ENCODE measurements at places on chromosomes 3 and 15.
A peak's percentile ranks its signal among the peaks of the same experiment; 100 is the strongest.

DNA sequence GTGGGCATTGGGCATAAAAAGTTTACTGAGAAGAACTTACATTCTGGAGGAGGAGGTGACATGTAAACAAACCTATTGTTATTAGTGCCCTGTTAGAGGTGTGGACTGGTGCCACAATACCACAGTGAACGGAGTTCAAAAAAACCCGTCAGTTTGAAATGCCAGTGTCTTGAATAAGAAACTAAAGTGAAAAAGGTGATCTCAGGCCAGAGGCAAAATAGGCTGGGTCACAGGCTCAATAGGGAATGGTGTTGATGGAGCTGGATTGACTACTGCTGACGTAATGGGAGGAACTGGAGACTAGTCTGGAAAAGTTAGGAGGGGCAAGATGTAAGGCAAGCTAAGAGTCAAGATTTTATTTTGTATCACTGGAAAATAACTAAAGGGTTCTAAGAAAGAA, 1.6 kb upstream of the DCBLD2 start:
- H3K27me3 ChIP-seq = peaks cover 4% of the 10 kb centered on the region
- no peak overlapping the region for H3K27ac ChIP-seq
- no peak for DNase-seq
- no peak overlapping the region for H3K4me3 ChIP-seq
- no peaks in the 10 kb centered on the region for H3K36me3 ChIP-seq

GRCh38 chr3:31343075-31343474, 189.7 kb upstream of the STT3B start:
- no peak overlapping the region for H3K27ac ChIP-seq
- no peaks in the 10 kb centered on the region for H3K4me1 ChIP-seq
- H3K27me3 ChIP-seq = no peaks in the 10 kb centered on the region
- no peak overlapping the region for H3K4me3 ChIP-seq
- no peaks in the 10 kb centered on the region for H3K36me3 ChIP-seq

- no peak overlapping the region for H3K4me3 ChIP-seq
- H3K27ac ChIP-seq = no peak overlapping the region
Observed at GRCh38 chr3:114698146-114699105, 404.6 kb downstream of the TIGIT start.

GRCh38 chr3:142028243-142028777, 121.0 kb downstream of the TFDP2 start:
- H3K27me3 ChIP-seq = no peaks in the 10 kb centered on the region
- peak overlapping the region; percentile 45 for H3K4me3 ChIP-seq
- peaks cover 9% of the 10 kb centered on the region for H3K4me1 ChIP-seq
- DNase-seq = peak; percentile 90
- H3K27ac ChIP-seq = peak overlapping the region; percentile 6

GRCh38 chr3:146203776-146204175, 42.8 kb upstream of the PLOD2 start:
- H3K36me3 ChIP-seq = peaks cover 25% of the 10 kb centered on the region
- no peak for DNase-seq
- no peaks in the 10 kb centered on the region for H3K27me3 ChIP-seq
- no peaks in the 10 kb centered on the region for H3K4me1 ChIP-seq

- H3K4me3 ChIP-seq = no peak overlapping the region
- peak overlapping the region; percentile 75 for H3K27ac ChIP-seq
- H3K27me3 ChIP-seq = no peaks in the 10 kb centered on the region
- peaks cover 49% of the 10 kb centered on the region for H3K36me3 ChIP-seq
Observed at GRCh38 chr3:124770336-124771082, 40.3 kb downstream of the UMPS start.

GRCh38 chr3:79843180-79843579, 75.4 kb upstream of the ROBO1 start:
- no peaks in the 10 kb centered on the region for H3K36me3 ChIP-seq
- DNase-seq = no peak
- no peaks in the 10 kb centered on the region for H3K27me3 ChIP-seq
- no peak overlapping the region for H3K4me3 ChIP-seq
- H3K4me1 ChIP-seq = no peaks in the 10 kb centered on the region

- H3K27ac ChIP-seq = no peak overlapping the region
- DNase-seq = no peak
- no peaks in the 10 kb centered on the region for H3K36me3 ChIP-seq
Observed at GRCh38 chr3:157074981-157075380, 85.0 kb downstream of the CCNL1 start.

DNA sequence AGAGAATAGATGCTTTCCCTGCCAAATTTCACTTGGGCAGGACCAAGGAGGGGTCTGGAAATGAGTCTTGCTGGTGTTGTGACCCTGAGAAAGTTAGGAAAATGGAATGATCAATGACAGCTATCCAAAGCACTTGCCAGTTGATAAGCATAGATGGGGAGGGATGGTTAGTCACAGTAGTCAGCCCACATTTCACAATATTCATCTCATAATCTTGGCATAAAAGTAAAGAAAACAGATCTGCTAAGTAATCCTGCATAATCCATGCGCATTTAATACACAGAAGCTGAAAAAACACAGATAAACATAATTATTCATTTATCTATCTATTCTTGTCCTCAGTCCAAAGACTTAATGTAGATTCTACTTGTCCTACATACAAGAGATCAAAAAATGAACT, 184.1 kb downstream of the ZIC4 start:
- H3K4me1 ChIP-seq = no peaks in the 10 kb centered on the region
- H3K27me3 ChIP-seq = no peaks in the 10 kb centered on the region
- H3K4me3 ChIP-seq = no peak overlapping the region

DNA sequence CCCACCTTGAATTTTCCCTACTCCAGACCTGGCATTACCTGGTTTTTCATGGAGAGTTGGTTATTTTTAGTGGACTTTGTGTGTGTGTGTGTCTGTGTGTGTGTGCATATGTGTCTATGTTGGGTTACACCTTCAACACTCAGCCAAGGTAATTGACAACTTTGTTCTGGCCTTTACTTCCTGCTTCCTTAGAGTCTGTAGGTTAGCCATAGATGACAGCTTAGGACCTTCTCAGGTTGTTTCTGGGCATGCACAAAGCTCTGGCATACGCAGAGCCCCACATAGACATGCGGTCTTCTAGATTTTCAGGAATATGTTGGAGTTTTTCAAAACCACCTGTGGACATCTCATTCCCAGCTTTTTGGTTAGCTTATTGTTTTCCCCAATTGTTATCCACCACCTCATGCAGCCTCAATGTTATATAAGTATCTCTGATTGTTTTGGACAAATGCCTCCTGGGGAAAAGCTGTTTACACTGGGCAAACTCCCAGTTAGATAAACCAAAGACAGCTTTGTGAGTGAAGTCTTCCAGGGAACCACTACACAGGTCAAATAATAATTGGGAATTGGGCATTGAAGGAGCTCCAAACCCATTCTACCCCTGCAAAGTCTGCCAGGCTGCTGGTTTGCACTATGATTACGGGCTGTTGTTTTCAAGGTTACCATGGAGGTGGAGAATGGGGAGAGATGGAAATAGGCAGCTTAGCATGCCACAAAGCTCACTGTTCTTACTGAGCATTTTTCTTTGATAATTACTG, 201.2 kb downstream of the ADAMTSL3 start:
- no peaks in the 10 kb centered on the region for H3K4me1 ChIP-seq
- no peak overlapping the region for H3K4me3 ChIP-seq
- no peaks in the 10 kb centered on the region for H3K27me3 ChIP-seq
- H3K27ac ChIP-seq = peak overlapping the region; percentile 9
- DNase-seq = no peak

DNA sequence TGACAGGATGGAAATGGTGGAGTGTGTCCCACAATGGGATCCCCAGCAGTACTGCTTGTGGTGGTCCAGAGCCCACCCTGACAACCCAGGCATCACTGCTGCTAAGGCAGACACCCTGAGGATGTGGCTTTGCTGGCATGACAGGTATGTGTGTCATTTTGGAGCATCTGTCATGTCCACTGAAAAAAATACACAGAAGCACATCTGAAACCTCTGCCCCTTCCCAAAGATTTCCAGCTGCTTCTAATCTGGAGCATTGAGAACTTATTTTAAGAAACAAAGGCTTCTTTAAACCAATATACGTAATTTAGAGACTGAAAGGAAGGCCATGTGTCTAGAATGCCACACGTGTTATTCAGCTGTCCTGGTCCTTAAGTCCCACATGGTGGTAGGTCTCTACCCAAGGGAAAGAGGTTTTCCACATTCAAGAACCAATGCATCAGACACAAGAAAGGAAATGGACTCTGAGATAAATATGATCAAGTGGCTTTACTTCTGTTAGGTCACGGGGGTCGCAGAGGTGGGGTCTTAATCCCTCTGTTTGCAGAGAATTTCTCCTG, 88.3 kb downstream of the PDZRN3 start:
- H3K27ac ChIP-seq = no peak overlapping the region
- H3K4me3 ChIP-seq = no peak overlapping the region
- no peaks in the 10 kb centered on the region for H3K27me3 ChIP-seq

- no peak for DNase-seq
- peaks cover 41% of the 10 kb centered on the region for H3K4me1 ChIP-seq
- no peaks in the 10 kb centered on the region for H3K27me3 ChIP-seq
- H3K36me3 ChIP-seq = peaks cover 12% of the 10 kb centered on the region
- peak overlapping the region; percentile 80 for H3K4me3 ChIP-seq
- H3K27ac ChIP-seq = peak overlapping the region; percentile 81
Observed at GRCh38 chr15:82263350-82263749, 732 bp downstream of the SAXO2 start.

- peak within 1 kb of the TSS; percentile 57 for H3K4me3 ChIP-seq
- peak within 1 kb of the TSS; percentile 82 for H3K27ac ChIP-seq
- H3K4me1 ChIP-seq = peaks cover 51% of the 10 kb centered on the region
- no peaks in the 10 kb centered on the region for H3K36me3 ChIP-seq
- peak; percentile 93 for DNase-seq
Observed at GRCh38 chr15:75712668-75713337, at the start of gene CSPG4. TSS of gene CSPG4 (minus strand) at chr15:75712848. CDS start at chr15:75712755, 93 bp downstream.

- peaks cover 69% of the 10 kb centered on the region for H3K36me3 ChIP-seq
- no peak overlapping the region for H3K4me3 ChIP-seq
- DNase-seq = no peak
- H3K4me1 ChIP-seq = peaks cover 10% of the 10 kb centered on the region
- H3K27ac ChIP-seq = no peak overlapping the region
Observed at GRCh38 chr3:194667363-194667762, 4.6 kb downstream of the LSG1 start.

GRCh38 chr15:76340803-76341365, 4.3 kb downstream of the ISL2 start:
- no peaks in the 10 kb centered on the region for H3K36me3 ChIP-seq
- H3K27me3 ChIP-seq = peaks cover 100% of the 10 kb centered on the region
- H3K4me1 ChIP-seq = peaks cover 87% of the 10 kb centered on the region
- H3K4me3 ChIP-seq = peak overlapping the region; percentile 63
- no peak for DNase-seq
- peak overlapping the region; percentile 7 for H3K27ac ChIP-seq

- H3K27me3 ChIP-seq = no peaks in the 10 kb centered on the region
- H3K36me3 ChIP-seq = no peaks in the 10 kb centered on the region
- no peak for DNase-seq
- no peak overlapping the region for H3K27ac ChIP-seq
- no peaks in the 10 kb centered on the region for H3K4me1 ChIP-seq
Observed at GRCh38 chr3:138307899-138308298, 21.8 kb downstream of the NME9 start.

DNA sequence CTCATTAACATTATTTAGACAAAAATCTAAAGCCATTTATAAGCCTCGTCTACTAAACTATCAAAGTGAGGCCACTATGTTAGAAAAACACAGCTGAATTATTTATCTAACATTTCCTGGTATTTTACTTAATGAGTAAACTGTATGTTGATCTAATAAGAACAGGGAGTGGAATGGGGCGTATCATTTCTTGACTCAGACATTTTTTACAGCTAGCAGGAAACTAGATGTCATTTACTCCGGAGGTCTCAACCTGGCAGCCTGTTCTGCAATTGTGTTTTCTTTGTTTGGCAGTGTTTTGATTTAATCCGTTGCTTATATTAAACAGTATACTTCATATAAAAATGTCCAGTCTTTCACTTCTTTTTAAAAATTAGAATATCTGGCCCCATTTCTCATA, 79.1 kb upstream of the ABI3BP start:
- H3K27me3 ChIP-seq = no peaks in the 10 kb centered on the region
- no peaks in the 10 kb centered on the region for H3K36me3 ChIP-seq
- H3K4me1 ChIP-seq = peaks cover 5% of the 10 kb centered on the region
- DNase-seq = no peak

DNA sequence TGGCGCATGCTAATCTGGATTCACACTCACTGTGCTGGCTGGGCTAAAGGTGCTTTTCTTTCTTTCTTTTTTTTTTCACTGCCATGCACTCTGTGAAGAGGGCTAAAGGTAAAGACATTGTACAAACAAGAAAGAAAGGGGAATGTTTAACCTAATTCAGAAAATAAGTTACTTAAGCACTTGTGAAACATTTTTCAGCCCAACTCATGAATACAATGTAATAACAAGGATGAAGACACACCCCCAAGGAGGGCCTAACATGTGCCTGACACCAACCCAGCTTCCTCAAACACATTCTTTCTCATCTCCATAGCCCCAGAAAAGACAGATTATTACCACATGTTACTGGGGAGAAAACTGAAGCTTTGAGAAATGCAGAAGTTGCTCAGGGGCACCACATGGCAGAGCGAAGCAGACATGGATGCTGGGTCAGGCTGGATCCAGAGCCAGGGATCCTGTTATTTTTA, 5.7 kb downstream of the STIMATE start:
- H3K4me3 ChIP-seq = no peak overlapping the region
- peak overlapping the region; percentile 21 for H3K27ac ChIP-seq
- peaks cover 57% of the 10 kb centered on the region for H3K4me1 ChIP-seq
- no peak for DNase-seq
- H3K27me3 ChIP-seq = no peaks in the 10 kb centered on the region

- no peaks in the 10 kb centered on the region for H3K4me1 ChIP-seq
- H3K4me3 ChIP-seq = no peak overlapping the region
- DNase-seq = no peak
- H3K27me3 ChIP-seq = no peaks in the 10 kb centered on the region
Observed at GRCh38 chr15:62348118-62348517, 183.0 kb upstream of the C2CD4B start.

GRCh38 chr3:134314588-134315285, 59.5 kb downstream of the AMOTL2 start:
- H3K4me1 ChIP-seq = peaks cover 46% of the 10 kb centered on the region
- no peaks in the 10 kb centered on the region for H3K36me3 ChIP-seq
- H3K4me3 ChIP-seq = no peak overlapping the region
- peak overlapping the region; percentile 91 for H3K27ac ChIP-seq
- no peak for DNase-seq

DNA sequence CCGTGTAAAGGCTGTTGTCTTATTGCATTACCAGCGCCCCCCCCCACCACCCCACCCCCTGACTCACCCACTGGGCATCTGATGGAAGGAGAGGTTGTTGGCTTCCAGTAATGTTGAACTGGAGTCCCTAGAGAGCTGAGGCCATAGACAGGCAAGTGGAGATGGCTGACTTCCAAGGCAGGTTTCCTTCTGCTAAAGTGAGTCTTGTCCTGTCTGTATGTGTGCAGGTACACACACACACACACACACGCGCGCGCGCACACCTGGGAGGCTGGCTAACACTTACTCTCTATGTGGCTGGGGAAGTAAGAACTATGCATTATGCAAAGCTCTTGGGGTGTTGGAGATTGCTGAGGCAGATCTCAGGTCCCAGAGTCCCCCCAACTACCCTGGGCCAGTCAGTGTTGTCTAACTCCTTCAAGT, 1.6 kb upstream of the KY start:
- H3K27ac ChIP-seq = no peak overlapping the region
- no peaks in the 10 kb centered on the region for H3K27me3 ChIP-seq
- H3K4me3 ChIP-seq = no peak overlapping the region
- peak; percentile 28 for DNase-seq

GRCh38 chr3:105764378-105765307, 104.2 kb downstream of the CBLB start:
- H3K27me3 ChIP-seq = no peaks in the 10 kb centered on the region
- H3K27ac ChIP-seq = no peak overlapping the region
- no peak overlapping the region for H3K4me3 ChIP-seq
- no peak for DNase-seq
- peaks cover 14% of the 10 kb centered on the region for H3K36me3 ChIP-seq
- peaks cover 11% of the 10 kb centered on the region for H3K4me1 ChIP-seq

Measured in stomach (tissue), 19 donors.